ENCODE measurements at places on chromosomes 12 and 14.

GRCh38 chr12:52067081-52067374 is 2.8 kb upstream of the ATG101 start:
- no peak for DNase-seq

- peak; percentile 69 for DNase-seq
These were observed 454.4 kb downstream of the FUT8 start for GRCh38 chr14:65866886-65867285.

DNA sequence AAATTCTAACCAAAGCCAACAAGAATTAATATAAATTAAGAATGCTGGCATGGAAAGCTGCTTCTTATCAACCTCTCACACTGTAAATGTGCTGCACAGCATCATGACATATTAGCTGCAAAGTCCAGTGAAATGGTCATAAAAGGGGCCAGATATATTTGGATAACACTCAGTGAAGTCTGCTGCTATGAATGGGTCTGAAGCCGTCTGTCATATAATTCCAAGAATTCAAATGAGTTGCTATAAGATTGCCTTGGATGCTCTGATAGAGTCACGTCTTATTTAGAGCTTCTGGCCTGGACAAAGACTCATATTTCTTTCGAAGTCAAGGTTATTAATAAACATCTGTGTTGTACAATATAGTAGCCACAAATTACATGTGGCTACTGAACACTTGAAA is 54.3 kb upstream of the OVCH1 start:
- no peak for DNase-seq

- DNase-seq: no peak
These were observed 84.1 kb downstream of the PPP1R12A start for GRCh38 chr12:79850610-79851299.

GRCh38 chr12:3303410-3304136 is 187.4 kb upstream of the PRMT8 start:
- DNase-seq: peak; percentile 81

DNA sequence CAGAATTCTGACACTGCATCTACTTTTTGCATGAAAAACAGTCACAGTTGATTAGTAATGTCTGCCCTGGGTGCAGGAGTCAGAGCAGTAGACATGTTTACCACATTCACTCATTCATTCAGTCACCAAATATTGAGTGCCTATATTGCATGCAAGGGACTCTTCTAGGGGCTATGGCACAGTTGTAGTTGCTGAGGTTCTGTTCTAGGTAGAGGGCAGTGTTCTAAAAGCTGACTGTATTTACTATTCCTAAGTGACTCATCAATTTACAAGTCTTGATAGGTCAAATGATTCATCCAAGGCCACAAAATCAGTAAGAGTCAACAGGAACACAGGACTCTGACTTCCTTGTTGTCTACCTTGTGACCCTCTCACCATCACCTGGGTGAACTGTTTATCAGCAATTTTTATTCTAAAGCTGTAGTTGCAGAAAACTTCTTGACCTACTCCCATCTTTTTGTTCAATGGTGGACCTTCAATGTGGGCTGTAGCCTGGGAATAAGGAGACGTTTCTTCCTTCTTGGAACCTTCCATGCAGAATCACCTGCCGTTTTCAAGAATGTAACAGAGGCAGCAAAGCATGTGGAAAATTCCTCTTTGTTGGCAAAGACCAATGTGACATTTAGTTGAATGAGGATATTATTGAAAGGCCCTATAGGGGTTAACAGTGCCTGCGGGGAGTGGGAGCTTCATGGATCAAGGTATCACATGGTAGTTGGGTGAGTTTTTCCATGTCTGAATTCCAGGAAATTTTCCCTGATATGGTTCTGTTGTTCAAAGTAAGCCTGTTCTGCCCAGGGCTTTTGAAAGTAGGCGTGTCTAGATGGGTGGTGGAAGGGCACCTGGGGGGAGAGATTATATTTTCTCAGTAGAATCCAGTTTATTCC is 223.2 kb downstream of the KTN1 start:
- DNase-seq: no peak

DNA sequence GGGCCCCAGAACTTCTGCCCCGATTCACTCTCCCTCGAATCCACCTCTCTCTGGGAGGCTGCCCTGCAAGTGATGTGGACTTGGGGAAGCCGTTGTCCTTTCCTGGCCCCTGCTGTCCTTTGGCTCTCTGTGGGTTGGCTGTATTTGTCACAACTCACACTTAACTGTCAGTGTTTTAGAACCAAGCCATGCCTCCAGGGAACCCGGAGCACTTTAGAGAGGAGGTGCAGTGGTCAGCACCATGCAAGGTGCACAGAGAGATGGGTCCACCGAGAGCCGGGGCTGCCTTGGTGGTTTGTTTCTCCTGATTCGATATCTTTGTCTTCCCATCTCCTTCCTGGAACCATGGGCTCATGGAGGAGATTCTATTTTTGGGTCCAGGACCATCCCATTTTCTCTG is 129.5 kb upstream of the RTL1 start:
- DNase-seq: no peak

DNA sequence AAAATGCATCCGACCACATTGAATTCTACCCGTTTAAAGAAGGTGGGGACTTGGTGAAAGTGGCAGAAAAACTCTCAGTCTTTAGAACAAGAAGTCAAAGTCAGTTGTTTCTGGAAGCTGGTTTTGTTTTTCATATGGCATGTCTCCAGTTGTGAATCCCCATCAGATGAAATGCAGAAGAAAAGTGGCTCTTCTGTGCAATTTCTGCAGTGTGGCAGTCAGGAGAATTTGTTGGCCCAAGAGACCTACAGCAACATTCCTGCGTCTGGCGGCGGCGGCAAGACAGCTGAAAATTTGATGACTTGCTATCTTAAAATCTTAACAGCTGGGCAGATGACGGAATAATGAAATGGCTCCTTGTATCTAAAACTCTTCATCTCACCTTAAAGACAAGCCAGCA is 201.5 kb downstream of the FOXN3 start:
- peak; percentile 54 for DNase-seq

DNA sequence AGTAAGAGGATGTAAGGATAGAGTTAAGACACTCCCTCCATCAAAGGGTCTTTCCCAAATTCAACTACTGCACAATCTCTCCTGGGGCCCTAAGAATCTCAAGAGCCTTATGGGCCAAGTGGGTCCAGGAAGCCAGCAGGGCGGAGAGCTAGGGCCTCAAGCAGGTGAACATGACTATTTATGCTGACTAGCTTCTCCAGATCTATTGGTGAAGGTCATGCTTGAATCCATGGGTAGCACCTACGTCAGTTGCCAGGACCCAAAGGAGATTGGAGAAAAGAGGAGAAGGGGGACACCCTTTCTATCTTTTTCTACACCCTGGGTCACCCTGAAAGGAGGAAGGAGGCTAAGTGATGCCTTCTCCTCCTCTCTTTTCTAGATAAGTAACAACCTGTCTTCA is 534.2 kb upstream of the MIS18BP1 start:
- no peak for DNase-seq
